Fibroblast of skin of abdomen (primary cell): ENCODE measurements at places on chromosomes 4 and X.

- no peak for DNase-seq
Observed at GRCh38 chr4:138177278-138177968, 64.7 kb downstream of the SLC7A11 start.

- DNase-seq = no peak
Observed at GRCh38 chr4:140703463-140703862, 52.7 kb downstream of the TBC1D9 start.

DNA sequence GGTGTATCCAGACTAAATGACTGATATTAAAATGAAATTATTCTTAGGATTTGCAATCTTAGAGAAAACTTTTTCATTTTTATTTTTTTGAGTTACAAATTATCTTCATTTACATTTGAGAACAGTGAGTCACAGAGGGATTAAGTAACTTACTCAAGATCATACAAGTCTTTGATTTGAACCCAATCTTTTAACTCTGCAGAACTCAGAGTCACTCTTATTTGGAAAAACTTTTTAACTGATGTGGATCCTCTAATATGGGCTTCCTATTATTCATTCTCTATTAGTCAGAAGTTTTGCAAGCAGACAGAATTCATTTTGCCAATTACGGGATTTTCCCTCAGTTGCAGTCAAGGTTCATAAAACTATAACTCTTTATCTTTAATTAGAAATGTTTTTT, 20.1 kb downstream of the HPRT1 start:
- DNase-seq = peak; percentile 41

DNA sequence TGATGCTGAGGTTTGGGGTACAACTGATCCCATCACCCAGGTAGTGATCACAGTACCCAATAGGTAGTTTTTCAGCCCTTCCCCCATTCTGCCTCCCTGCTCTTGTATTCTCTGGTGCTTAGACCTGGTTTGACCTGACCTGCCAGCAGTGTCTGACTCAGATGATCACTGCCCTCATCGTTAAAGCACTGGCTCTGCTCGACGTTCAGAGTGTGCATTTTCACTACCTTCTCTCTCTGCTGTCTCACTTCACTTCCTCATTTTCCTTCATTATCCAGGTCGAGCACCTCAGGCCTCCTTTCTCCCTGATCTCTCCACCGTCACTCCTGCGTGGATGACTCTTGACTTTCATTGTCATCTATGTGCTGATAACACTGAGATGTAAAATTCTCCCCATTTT, 83.6 kb downstream of the PARM1 start:
- DNase-seq = no peak

DNA sequence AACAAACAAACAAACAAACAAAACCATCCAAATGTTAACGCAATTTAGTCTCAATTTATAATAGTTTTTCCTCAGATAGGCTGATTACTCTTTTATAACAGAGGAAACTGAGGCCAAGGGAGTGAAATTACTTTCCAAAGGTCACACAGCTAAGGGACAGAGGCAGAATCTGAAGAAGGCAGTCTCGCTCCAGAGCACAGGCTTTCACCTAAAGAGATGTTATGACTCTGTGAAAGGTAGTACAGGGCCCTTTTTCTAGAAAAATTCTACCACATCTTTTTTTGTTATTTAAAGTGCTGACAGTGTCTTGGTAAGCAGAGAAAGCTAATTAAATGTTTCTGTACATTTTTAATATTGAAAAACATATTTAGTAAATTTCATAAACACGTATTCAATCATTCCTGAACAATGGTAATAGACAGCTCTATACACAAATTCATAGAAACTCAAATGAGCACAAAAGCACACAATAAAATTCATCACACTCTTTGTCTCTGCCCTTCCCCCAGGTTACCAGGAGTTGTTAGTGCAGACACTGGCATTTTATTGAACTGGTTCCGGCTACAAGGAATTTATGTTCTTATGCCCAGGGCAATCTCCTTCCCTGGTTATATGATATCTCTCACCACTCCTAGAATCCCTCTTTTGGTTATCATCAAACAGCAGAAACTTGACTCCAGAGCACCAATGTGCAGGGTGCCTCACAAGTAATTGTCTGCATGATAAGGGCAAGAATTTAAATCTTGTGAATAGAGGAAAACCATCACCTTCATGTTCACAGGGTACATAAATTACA, 7.7 kb upstream of the APBB2 start:
- DNase-seq = no peak

DNA sequence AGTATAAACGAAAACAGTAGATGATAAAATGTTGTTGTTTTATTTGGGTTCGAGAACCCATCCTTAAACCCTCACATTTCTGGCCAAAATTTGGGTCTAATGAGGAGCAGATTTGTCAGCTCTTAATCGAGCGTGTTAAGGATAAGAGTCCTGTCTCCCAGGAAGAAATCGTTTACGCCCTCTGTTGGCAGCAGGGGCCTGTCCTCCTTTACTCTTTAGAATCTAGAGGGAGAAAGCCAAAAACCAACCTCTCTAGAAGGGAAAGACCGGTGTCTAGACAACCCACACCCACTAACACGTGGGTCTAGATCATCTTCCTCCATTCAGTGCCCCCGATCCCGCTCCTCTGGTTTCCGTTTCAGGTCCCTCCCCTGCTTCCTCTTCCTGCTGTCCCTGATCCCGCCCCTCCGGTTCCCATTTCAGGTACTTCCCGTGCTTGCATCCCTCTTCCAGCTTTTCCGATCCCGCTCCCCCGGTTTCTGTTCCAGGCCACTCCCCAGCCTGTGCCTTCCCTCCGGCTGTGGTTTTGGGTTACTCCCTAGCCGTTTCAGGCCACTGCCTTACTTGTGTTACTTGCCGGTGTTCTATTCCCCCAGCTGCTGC, 339.1 kb downstream of the PAPSS1 start:
- no peak for DNase-seq

GRCh38 chr4:56654238-56654632, 26.9 kb downstream of the HOPX start:
- DNase-seq = no peak

- DNase-seq = no peak
Observed at GRCh38 chrX:75230296-75230695, 43.6 kb upstream of the UPRT start.

GRCh38 chr4:10207116-10207515, 90.5 kb upstream of the WDR1 start:
- DNase-seq = no peak

DNA sequence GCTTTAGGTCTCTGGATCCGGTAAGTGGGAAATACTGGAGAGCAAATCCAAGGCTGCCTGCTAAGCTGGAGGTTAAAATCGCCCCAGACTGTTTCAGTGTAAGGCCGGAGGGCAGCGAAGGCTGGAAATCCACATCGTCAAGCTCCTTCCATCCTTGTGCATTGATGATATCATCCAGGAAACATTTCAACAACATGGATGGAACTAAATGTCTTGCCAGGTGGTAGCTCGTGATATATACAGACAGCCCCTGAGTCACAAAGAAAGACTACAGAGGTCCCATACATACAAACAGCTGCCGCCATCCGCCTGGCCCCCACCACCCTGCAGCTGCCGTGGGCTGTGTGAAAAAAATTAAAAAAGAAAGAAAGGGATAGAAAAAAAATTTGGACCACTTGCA, 148.9 kb upstream of the RBPJ start:
- peak; percentile 88 for DNase-seq

- DNase-seq = no peak
Observed at GRCh38 chrX:145751943-145752342, 65.7 kb upstream of the SLITRK2 start.

DNA sequence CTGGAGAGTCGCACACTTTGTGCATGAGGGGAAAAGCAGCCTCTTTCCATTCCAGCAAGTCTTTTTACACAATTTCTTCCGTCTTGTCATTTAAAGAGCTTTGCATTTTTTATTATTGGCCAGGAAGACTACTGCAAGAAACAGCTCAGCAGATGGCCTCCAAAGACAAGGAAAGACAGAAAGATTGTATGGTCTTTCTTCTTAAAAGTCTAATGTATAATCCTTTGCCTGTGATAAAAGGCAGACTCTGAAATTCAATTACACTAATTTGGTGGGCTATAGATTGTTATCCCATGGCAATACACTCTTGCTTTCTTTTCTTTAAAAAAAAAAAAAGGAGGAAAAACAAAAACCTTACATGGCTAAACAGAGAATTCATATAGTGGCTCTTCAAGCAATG, 5.9 kb downstream of the CAPN6 start:
- DNase-seq = no peak

- no peak for DNase-seq
Observed at GRCh38 chrX:124113621-124114600, 152.4 kb downstream of the STAG2 start.

GRCh38 chr4:1043162-1043561, 31.7 kb downstream of the FGFRL1 start:
- no peak for DNase-seq

- no peak for DNase-seq
Observed at GRCh38 chr4:48943387-48943786, 36.8 kb upstream of the OCIAD2 start.

DNA sequence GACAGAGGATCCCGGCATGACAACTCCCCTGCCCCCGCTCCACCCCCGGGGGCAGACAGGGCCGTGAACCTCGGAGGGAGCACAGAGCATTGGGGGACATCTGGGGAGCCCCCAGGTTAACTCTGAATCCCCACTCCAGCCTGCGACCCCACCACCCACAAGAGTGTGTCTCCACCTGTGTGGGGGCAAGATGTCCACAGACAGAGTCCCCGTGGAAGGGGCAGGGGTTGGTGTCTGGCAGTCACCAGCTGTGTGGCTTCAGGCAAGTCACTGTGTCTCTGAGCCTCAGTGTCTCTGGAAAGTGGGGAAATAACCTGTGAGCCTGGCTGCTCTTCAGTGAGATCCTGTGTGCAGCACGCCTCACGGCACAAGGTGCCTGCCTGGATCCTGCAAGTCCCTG, 239.0 kb downstream of the AFAP1 start:
- DNase-seq = no peak

DNA sequence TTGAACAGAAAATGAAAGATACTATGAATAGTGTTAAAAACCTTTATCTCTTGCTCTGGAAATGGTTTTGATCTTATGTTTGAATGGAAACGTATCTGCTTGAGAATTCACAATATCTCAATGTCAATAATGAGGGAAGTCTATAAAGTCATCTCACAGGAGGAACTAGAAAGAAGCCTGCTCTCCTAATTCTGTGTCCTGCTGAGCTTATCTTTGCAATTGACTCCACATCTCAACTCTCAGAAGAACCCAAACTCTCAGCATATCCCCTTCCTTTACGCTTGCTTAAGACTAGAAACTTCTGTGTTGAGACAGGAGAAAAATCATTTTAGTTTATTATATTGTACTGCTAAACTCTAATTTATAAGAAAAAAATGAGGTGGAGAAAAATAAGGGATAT, 8.3 kb upstream of the PF4V1 start:
- no peak for DNase-seq

DNA sequence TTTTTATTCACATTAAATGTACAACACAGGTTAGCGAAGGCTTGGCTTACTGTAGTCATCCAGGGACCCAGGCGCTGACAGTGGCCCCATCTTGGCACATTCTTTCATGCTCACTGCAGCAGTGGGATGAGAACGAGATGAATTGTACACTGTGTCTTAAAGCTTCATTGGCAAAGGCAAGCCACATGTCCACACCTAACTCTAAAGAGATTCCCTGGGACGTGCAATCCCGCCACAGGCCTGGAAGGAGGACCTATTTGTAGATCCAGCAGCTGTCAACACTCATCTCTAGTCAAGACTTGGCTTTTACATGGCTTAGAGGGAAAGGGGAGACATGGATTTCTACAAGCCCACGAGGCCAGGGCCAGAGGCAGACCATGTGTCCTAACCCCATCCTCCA, 16.1 kb upstream of the CXCR3 start:
- no peak for DNase-seq

DNA sequence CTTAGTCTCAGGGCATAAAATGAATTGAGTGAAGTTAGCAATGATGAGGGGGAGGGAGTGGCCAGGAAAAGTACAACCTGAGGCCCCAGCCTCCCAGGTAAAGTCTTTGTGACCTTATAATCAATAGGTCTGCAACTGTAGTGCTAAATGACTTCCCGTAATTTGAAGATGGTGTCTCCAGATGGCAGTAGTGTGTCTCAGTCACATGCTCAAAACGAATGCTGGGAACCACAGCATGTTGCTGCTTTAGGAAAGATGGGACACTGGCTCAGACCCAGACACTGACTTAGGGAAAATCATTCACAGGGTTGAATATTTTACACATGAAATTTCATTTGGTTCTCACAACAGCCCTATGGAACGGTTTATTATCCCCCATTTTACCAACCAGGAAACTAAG, 10.3 kb downstream of the SRPX2 start:
- no peak for DNase-seq

DNA sequence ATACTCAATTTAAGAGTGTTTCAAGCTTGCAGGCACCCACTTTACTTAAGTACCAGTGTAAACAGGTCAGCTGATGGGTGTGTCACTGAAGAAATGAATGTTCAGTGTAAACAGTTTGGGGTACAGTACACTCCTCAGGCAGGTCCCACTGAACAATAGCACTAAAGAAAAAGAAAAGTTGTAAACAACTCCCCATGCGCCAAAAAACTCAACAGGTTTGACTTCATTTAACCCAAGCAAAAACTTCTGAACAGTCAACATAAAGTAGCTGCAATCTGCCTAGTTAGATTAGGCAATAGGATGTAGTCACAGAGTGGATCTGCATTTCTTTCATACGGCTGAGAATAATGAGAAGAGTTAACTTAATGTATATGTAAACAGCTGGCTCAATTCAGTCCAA, 93.2 kb downstream of the FAM13A start:
- DNase-seq = no peak

GRCh38 chr4:186203406-186203805, 12.0 kb downstream of the CYP4V2 start:
- DNase-seq = peak; percentile 14

DNA sequence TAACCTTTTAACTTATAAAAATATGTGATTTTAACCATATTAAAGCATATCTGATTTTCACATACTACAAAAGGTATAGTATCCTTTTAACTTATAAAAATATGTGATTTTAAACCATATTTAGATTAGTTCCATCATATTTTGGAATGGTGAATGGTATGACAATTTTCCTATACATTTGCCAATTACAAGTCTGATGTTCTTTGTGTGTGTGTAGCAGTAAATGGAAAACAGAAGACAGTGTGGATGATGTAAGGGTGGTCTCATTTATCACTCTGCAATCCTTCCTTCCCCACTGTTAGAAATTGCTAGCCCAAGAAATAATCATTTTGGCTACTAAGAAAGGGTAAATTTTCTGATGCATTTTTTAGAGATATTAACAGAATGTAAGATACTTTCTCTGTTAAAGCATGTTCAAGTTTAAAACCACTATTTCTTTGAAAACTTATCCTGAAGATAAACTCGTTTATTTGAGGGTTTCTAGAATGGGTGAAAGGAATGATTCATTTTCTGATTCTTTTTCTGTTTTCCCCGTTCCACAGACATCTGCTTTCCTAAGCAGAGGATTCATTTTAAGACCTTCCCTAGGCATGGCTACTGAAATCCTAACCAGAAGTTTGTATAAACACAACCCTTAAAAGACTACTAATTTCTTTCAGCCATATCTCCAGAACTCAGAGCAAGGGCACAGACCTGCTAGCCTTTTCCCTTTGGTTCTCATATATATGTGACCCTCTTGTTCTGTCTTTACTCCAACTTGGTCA, 21.0 kb downstream of the NUDT6 start:
- no peak for DNase-seq

- DNase-seq = peak; percentile 67
Observed at GRCh38 chrX:130055103-130055502, 55.2 kb downstream of the ELF4 start.
